ENCODE measurements at places on chromosomes 4 and X.

DNA sequence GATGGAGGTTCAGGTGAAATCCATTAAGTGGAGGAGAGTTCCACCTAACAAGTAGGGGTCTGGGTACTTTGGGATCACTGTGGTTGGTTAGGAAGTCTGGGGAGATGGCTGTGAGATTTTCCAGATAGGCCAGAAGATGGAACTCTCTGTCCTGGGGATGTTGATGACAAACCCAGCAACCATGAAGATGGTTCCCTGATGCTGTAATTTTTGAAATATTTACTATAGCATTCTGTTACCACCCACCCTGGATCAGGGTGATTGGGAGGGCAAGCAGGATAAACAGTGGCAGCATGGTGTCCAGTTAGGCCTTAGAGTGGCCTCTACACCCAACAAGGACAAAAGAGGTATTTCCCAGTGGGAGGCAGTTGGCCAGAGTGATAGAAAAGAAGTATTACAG is 15.9 kb upstream of the NELFA start:
- no peak for DNase-seq

DNA sequence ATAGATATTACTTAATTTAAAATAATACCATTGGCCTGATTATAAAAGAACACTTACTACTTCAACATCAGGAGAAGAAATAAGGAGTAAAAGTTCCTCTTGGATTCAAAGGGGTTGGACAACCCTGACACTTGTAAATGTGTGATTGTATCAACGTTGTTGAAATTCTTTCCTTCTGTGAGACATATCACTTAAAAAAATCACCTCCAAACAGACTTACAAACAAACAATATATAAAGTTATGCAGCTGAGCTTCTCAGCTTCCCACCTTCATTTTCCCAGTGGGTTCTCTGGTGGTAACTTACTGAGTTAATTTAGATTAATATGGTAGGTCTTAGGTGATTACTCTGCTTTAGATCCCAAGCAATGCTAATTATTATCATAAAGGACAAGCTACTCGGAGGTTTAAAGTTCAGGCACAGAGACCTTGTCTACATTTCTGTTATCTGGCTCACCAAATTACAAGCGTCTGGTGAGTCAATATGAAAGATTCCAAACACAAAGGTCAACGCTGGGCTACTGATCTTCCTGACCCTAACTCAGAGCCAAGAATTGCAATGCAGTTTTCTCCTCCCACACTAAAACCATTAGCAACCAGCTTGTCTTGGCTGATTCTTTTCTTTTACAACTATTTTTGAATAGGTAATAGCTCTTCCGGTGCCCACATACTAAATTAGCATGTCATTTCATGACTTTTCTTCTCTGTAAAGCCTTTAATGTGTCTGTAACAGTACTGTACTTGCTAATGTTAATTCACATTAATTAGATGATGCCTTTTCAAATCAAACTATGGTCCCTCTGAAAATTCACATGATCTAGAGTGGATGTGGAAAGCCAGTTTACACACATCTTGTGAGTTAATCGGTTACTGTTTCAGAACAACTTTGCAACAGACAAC is 157.6 kb downstream of the RASL11B start:
- DNase-seq, result peak; percentile 71

DNA sequence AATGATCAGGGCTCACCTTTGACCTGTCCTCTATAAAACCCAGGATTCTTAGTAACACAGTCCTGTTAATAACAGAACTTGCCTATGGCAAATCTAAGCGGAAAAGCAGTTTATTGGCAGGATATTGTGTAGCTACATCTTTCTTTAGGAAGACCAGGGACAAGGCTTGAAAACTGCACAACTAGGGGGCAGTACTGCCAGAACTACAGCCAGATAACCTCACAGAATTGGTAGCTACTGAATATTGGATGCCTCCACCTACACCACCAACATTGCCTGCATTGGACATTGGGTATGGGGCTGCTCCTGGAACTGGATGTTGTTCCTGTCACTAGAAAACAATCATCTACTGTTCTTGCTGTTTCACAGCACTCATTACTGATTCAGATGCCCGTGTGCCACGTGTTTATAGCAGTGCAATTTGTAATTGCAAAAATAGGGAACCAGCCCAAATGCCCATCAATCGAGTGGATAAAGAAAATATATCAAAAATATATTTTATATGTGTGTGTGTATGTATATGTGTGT is 47.4 kb downstream of the REPS2 start:
- no peak for DNase-seq

DNA sequence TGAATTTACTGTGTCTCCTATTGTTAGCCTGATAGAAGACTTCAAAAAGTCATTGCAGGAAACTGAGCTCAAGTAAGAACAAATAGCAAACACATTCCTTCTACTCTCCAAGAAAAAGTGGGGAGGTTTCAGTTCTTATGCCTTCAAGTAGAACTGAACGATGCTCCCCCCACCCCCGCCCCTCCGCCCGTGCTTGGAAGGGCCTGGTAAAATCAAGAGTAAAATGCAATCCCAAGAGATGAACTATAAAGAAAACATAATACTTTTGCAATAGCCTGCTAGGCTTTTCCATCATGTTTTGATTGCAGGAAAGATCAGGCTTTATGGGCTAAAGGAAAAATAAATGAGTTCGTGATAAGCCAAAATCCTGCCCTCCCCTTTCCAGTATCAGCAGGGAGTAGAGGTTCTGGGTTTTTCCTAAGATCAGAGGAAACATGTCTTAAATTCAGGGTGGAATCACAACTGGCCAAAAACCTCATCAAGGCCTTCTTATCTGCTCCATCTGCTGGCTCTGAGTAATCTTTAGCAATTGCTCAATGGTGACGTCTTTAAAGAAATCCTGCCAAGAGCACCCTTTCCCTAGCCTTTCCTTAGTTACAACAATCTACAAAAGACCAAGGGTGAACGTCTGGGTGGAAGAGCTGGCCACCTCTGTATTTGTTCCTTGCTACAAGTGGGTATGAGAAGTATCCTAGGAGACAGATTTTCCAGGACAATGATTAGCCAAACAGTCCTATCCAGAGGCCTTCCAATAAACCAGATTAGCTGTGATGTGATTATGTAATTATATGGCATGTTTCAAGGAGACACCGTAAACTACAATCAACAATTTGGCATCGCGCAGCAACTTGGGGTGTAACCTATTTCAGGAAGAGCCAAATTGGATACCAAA is 66.3 kb upstream of the FAM9C start:
- DNase-seq, result peak; percentile 92

All from IMR-90 (cell line).